ENCODE measurements at places on chromosomes 4 and X.

GRCh38 chr4:136194962-136195361, 1337.3 kb downstream of the PCDH18 start:
- DNase-seq, result no peak

DNA sequence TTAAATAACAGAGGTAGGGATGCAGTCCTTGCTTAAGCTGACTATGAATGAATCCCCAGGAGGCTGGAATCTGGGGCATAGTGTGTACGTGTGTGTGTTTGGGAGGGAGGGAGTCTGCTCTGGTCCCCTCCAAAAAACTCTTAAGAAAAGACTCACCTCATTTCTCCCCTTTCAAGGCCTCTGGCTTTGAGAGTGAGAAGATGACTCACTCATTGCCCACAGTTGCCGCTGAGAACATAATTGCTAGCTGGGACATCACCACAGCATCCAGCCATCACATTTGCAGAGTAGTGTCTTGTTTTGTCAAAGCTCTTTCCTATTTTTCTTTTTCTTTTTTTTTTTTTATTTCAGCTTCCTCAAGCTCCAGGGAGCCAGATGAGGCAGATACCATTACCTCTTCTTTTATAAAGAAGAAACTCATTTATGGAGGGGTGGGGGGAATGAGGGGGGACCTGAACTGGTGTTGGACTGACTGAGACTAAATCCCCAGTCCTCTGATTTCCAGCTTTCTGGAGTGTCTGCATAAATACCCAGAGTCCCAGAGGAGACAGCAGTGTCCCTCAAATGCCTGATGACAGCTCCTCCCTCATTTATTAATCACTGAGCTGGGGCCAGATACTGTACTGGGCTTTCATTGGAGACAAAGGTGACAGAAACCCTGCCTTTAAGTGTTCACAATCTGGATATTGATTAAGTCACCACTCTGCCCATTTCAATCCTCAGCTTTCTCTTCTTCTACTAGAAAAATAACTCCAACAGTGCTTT, 61.9 kb upstream of the LAS1L start:
- DNase-seq, result no peak

- DNase-seq, result peak; percentile 49
These were observed 980 bp upstream of the GIMD1 start for GRCh38 chr4:106369456-106370060.

GRCh38 chr4:31084806-31085416, 364.7 kb downstream of the PCDH7 start:
- DNase-seq, result no peak

- no peak for DNase-seq
These were observed 14.3 kb downstream of the H2BW1 start for GRCh38 chrX:103999234-103999633.

GRCh38 chr4:138636781-138637180, 378.8 kb upstream of the NOCT start:
- no peak for DNase-seq

DNA sequence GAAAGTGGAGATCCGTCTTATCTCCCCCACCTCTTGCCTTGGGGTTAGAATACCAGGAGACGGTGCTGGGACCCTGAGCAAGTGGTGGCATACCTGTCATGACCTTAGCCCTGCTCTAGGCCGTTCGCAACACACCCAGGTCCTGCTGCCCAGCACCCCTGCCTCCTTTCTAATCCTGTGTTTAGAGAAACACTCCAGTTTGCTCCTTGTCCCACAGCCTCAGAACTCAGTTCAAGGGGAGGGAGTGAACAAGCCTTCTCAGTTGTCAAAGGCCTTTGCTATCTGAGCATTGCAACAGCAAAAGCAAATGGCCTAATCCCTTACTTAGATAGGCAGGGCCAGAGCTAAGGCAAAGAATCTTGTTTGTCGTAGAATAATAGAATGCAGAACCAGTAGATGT, 67.9 kb downstream of the CHRNA9 start:
- DNase-seq, result no peak
